ENCODE measurements at places on chromosomes 12 and 14.

DNA sequence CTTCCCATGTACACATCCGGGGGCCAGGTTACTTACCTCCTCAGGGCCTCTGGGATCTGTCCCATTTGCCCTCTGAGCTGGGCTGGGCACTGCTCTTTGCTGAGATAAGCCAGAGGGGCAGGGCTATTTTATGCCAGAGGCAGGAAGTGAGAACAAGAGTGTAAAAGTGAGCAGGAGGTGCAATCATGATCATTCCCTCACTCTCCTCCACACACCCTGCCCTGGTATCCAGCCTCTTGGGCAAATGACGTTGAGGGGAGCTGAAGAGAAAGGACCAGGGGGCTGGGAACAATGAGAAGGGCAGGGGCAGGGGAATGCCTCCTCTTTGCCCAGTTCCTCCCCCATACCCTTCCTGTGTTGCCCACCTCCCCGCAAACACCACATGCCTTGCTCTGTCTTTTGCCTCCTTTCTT is 4.2 kb downstream of the LPAR5 start:
- DNase-seq: no peak

GRCh38 chr12:105485321-105485910 is 154.9 kb downstream of the C12orf75 start:
- no peak for DNase-seq

- no peak for DNase-seq
Observed at GRCh38 chr14:105047283-105048016, 17.8 kb downstream of the GPR132 start.

DNA sequence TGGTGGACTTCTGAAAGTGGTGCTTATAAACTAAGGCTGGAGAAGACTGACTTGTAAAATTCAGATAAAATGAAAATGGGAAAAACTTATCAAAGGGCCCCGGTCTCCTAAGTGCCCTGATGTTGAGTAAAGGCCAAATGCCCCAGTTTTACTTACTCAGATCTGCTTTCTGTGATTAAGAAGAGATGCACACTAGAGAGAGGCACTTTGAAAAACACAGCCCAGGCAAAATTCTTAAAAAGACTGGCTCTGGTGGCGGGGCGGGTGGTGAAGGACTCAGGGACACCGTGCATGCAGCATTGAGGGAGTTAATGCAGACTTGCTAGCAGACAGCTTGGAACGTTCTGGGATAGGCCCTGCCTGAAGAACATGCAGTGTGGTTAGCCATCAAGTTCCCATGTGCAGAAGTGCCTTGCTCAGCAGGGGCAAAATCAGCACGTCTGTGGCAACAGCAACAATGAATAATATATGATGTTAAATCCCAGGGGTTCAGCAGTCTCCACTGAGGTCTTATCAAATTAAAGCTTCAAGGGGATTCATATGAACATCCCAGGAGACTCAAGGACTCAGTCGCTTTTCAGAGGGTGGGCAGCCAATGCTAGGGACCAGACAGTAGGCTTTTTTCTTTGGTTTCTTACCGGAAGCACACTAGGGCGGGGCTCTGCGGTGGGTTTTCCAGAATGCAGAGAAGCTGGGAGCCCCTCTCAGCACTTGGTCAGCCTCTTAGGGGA is 105.0 kb downstream of the DAD1 start:
- no peak for DNase-seq

- no peak for DNase-seq
Observed at GRCh38 chr12:66059666-66060065, 70.9 kb downstream of the LLPH start.

DNA sequence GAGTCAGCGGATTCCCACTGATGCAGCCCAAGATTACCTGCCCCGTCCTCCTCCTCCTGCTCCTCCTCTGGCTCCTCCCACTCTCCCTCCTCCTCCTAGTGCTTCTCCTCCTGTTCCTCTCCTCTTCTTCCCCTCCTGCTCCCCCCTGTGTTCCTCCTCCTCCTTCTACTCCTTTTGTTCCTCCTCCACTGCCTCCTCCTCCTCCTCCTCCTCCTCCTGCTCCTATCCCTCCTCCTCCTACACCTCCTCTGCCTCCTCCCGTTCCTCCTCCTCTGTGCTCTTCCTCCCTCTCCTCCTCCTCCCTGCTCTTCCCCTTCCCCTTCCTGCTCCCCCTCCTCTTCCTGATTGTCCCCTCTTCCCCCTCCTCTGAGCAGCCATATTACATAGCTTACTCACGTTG is 141.3 kb downstream of the CACNA1C start:
- DNase-seq: no peak

- no peak for DNase-seq
Observed at GRCh38 chr12:82527165-82527780, 159.4 kb upstream of the TMTC2 start.

- no peak for DNase-seq
Observed at GRCh38 chr12:111840807-111841206, 1.2 kb upstream of the MAPKAPK5 start.
